ENCODE measurements at places on chromosomes 1 and 21.

- DNase-seq, result peak; percentile 39
Measured at GRCh38 chr1:21468599-21468998, 28.7 kb downstream of the NBPF3 start.

DNA sequence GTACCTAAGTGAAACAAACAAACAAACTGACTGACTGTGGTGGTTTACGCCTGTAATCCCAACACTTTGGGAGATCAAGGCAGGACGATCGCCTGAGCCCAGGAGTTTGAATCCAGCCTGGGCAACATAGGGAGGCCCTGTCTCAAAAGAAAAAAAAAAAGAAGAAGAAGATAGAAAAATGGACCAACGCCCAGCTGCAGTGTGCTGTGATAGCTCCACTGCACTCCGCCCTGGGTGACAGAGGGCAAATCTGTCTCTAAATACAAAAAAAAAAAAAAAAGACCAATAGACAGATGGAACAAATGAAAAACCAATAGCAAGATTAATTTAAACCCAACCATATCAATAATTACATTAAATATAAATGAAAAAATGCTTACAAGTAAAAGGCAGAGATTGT lies 13.9 kb downstream of the AKR7A3 start:
- DNase-seq, result no peak

GRCh38 chr1:167462341-167462740 lies 56.0 kb downstream of the CD247 start:
- DNase-seq, result no peak

GRCh38 chr1:35406103-35406502 lies 137.6 kb downstream of the ZMYM4 start:
- DNase-seq, result no peak

- DNase-seq, result no peak
Measured at GRCh38 chr1:38614861-38615260, 244.7 kb downstream of the RRAGC start.

DNA sequence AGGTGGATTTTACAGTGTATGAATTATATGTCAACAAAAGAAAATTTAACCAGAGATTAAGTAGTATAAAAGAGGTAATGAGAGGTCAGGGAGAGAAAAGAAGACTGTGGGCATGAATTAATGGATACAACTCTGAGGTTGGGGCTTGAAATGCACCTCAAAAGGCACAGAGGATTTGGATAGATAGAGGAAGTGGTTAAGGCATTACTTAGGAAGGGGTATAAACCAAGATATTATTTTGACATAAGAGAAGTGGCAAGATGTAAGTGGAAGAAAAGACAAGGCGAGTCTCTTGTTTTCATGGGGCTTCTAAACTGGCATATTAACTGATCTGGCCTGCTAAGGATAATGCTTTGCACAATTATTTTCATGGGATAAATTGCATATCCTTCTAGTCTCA lies 34.1 kb downstream of the RAP1A start:
- DNase-seq, result no peak

GRCh38 chr1:5985250-5985649 lies 7.0 kb downstream of the NPHP4 start:
- no peak for DNase-seq

DNA sequence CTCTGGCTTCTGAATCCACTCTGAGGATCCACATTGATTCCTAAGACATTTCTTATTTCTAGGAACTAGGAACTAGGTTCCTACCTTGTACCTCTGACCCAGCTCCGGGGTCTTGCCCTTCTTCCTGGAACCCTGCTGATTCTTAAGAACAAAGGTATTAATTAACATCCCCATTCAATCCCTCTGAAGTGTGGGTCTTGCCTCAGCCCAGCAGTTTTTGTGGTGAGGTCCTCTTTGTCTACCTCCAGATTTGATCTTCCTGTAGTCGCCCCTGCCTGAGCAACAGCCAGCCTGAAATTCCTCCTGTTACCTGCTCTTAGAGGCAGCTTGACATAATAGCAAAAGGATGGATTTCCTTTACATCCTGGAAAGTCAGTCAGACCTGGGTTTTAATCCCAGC lies 46.7 kb upstream of the CAMK1G start:
- no peak for DNase-seq

DNA sequence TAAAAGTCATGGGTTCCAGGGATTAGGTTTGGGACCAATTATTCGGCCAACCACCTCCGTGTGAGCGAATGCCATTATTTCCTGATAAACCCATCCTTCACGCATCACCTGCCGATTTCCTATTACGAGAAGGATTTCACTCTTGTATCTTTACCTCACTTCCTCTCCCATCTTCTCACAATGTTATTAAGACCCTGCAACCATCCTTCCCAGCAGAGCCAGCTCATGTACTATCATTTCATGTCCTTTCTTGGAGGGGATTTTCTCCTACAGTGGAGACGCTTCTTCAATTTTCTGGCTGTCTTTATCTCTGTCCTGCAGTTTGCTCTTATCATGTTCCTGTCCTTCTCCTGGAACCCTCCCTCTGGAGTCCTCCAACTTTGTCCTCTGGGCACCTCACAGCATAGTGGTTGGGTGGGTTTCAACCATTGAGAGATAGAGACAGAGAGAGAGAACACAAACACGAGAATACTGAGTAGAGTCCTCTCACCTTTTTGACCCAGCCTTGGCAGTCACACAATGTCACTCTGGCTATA lies 192.2 kb downstream of the DYRK1A start:
- DNase-seq, result no peak

- no peak for DNase-seq
Measured at GRCh38 chr1:37437087-37437486, 37.3 kb upstream of the ZC3H12A start.

- no peak for DNase-seq
Measured at GRCh38 chr1:168467452-168467851, 76.3 kb downstream of the XCL2 start.

DNA sequence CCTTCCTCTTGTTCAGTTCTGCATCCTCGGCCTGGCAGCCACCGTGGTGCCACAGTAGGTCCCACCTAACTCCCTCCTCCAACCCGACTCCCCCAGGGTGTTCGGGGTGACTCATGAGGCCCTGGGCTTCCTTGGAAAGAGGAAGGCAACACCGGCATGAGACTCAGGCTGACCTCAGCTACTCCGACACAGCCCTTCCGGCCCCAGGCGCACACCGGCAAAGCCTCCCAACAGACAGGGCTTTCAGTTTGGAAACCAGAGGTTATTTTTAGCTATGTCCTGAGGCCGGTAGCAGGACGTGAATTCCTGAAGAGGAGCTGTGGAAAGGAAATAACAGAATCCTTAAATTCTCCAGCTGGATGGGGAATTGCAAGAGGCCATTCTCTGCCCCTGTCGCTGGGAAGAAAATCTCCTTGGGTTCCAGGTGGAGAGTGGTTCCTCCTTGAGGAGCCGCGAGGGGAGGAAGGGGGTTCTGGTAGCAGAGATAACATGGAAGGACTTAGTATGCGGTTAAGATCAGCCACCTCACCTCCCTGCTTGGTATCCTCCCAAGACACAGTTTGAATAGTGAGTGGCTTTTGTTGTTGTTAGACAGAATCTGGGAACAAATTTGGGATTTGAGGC lies 24.4 kb downstream of the PLXNA2 start:
- no peak for DNase-seq

DNA sequence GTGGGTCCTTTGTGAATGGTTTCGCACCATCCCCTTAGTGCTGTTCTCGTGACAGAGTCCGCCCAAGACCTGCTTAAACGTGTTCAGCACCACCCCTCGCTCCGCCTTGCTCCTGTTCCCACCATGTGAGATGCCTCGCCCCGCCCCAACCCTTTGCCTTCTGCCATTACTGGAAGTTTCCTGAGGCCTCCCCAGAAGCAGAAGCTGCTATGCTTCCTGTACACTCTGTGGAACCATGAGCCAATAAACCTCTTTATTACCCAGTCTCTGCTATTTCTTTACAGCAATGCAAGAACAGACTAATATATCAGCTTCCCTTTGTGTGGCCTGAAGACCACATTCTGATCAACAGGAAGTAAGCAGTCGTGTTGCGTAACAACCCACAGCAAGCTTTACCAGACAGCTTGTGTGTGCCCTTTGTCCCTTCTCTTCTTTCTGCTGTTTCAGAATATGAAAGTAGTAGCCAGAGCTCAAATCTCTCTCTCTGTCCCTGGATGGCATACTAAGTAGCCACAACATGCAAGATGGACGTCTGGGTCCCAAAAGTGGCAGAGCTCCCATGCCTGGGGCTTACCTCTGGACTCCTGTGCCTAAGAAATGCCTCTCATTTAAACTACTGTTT lies 14.1 kb downstream of the HENMT1 start:
- no peak for DNase-seq

DNA sequence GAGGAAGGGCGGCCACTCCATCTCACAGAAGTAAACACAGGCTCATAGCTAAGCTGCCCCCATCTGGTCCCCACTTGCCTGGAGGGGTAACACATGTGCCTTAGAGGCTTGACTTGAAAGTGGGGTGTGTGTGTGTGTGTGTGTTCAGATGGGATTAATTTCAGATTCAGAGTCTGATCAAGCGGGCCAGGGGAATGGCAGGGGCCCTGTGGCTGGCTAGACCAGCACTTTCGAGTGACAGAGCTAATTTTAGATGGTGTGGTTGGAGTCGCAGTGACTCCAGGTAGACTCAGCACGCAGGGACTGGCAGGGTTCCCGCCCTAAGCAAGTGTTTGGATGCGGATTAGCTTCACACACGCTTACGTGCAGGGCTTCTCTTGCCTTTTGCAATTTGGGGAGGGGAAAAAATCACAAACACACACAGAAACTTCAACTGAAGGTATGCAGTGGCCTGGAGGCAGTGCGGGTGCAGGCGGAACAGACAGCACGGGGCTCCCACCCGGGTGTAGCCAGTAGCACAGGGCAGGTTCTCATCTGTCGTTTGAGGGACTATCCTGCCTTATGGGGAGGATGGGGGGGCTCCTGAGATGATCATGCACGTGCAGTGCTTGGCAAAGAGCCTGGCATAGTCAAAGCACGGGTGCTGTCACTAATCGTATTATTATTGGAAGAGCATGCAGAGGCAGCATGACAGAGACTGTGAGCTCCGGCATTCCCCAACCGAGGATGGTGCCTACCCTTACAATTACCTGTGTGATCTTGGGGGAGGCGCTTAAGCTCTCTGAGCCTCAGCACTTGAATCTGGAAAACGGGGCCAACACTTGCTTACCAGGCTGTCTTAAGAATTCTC lies 1.3 kb downstream of the EDN2 start:
- DNase-seq, result no peak

GRCh38 chr1:108109295-108109973 lies 90.7 kb downstream of the SLC25A24 start:
- no peak for DNase-seq

GRCh38 chr1:63648689-63649088 lies 55.5 kb downstream of the PGM1 start:
- DNase-seq, result no peak

GRCh38 chr1:95216292-95216990 lies 17.6 kb upstream of the RWDD3 start:
- no peak for DNase-seq
